Cardiac septum (tissue), 1 donor: ENCODE measurements at places on chromosomes 6 and 20. TPM values are rescaled to one million over a fixed set of nuclear protein-coding genes. Genes with fewer than 3 reads are reported as not detected.

DNA sequence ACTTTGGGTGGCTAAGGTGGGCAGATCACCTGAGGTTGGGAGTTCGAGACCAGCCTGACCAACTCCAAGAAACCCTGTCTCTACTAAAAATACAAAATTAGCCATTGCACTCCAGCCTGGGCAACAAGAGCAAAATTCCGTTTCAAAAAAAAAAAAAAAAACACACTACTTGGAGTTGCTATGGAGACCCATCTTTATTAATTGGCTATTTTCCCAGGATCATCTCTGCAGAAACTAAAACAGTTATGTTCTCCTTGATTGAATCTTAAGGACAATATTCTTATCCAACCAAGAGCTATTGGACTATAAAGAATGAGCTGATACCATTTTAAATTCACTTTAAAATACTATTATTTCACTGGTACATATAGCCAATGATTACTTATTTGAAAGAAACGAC, 14.7 kb downstream of the AKIRIN2 start:
- DNase-seq: no peak

SNPH gene
- 6.9 TPM for total RNA-seq

DNA sequence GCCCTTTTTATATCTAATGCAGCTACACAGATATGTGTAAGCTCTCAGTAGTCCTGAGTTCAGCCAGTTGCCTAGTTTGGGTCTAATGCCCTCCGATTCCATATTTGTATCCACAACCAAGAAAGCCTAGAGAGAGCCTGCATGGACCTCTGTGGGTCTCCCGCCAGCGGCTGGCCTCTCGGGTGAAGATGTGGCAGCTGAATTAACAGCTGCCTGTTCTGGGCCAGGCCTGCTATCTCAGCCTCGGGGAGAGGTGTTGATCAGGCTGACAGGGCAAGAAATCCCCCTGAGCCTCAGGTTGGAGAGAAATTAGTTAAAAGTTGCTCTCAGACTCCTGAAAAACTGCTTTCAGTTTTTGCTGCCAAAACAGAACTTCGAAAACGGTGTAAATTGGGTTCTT, 19.8 kb downstream of the PTK7 start:
- DNase-seq: no peak

TRIM31 gene
- total RNA-seq: not detected

DNA sequence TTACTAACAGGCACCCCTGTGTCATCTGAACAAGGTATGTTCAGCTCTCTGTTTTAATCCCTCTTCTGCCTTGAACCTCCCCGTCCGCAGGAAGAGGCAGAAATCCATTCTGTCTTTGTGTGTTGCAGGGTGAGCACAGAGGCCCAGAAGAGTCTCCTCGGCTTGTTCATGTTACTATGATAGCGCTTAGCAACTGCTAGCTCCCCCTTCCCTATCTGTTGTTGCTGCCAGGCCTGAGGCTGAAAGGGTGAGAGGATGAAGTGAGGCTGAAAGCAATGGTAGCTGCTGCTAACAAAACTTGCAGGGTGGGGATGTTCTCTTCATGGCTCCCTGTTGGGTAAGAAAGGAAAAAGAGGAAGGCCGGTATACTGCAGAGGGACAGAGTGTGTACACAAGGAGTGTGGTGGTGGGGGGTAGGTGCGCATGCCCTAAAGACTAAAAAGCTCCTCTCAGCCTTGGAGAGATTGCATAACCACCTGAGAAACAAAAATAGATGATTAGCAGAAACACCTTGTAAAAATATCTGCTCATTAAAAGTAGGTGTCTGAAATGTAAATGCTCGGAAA, 55.2 kb upstream of the CITED2 start:
- no peak for DNase-seq
